CD8-positive, alpha-beta T cell (primary cell): ENCODE measurements at places on chromosomes 7 and 10. TPM values are rescaled to one million over a fixed set of nuclear protein-coding genes. Genes with fewer than 3 reads are reported as not detected.

The CHN2 gene
- 9.9 TPM for total RNA-seq

DNA sequence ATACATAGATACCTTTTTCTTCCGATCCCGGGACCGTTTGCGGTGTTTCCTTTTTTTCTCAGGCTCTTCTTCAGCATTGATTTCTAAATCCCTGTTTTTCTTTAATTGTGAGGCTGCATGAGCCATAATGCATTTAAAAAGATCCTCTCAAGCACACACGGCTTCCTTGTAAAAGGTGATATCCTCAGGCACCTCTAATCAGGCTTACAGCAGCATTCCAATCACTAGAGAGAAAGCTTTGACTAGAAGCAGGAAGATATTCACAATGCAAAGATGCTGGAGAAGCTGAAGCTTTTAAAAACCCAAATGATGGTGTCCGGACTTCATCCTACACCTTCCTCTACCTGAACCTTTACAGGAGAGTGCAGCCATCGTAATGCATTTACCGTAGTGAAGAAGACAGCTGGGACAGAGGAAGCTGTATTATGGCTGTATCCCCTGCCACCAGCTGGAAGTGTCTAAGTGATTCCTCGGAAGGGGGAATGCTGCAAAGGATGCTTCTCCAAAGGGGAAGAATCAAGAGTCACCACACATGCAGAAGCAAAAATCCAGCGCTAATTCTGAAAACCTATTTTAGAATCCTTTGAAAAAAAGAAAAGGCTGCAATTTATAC, at the start of gene ANK3:
ANK3 (minus strand) TSS at position 463 of the 613 bp plus-strand sequence; CDS start at position 126, 337 bp downstream.
- no peak for DNase-seq

DNA sequence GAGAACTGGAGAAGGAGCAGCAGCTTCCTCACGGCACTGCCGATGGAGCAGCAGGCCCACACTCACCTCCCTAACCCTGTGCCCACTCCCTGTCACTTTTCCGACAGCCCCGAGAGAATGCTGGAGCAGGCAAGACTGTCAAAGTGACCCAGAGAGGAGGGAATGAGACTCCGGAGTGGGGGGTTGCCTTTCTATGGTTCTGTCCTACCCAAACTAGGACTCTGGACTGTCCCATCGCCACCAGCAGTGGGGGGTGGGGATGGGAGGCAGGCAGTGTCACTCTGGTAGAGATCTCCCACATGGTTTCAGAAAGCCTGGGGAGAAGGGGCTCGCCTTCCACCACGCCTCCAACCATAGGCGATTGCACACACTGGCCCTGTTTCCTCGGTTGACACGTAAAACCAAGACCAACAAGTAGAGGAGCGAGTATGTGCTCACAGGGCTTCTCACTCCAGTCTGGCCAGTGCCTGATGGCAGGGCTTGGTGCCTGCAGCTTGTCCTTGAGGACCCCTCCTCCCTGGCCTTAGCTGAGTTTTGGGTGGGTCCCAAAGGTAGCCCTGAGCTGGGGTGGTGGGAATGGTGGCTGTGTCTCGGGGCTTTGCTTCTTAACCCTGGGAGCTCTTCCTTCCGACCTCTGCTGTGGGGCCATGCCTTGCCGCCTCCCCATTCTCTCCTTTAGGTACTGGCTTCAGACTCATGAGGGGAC, 148.5 kb downstream of the PTPN20 start:
- no peak for DNase-seq

DNA sequence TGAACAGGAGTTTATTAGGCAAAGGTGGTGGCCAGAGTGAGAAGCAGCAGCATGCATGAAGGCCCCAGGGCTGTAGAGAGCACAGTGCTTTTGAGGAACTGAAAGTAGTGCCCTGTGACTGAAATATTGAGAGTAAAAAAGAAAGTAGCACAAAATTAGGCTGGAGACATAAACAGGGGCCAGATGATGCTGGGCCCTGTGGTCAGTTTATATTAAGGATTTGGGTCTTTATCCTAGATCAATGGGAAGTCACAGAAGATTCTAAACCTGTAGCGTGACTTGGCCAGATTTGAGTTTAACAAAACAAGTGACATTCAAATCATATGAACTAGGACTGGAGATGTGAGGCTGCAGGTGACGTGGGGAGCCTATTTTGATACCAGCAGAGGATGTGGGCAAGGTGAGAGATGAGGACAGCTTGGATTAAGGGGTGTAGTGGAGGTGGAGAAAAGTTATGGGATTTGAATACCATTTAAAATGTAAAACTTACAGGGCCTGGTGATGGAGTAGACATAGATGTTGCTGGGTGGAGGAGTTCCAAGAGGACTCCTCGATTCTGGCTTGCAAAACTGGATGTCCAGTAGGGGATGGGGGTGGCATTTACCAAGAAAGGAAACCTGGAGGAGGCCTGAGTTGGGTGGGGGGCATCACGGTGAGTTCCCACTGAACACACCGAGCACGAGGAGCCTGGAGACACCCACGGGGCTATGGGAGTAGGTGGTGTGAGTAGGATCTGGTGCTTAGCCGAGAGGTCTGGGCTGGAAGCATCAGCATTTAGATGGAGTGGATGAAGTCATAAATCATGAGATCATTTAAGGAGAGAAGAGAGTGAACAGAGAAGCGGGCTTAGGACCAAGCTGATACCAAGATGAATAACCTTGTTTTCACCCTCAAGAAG, 52.8 kb downstream of the HHEX start:
- no peak for DNase-seq

GRCh38 chr10:34320265-34320664, 494.8 kb downstream of the PARD3 start:
- no peak for DNase-seq

DNA sequence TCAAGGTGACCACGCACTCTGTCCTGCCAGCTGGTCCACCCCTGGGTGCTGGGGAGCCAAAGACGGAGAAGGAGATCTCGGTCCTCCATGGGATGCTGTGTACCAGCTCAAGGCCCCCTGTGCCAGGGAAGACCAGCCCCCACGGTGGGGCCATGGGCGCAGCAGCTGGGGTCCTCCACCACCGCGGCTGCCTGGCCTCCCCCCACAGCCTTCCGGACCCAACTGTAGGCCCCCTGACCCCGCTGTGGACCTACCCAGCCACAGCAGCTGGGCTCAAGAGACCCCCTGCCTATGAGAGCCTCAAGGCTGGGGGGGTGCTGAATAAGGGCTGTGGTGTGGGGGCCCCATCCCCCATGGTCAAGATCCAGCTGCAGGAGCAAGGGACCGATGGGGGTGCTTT, 5.4 kb downstream of the NYAP1 start:
- no peak for DNase-seq

DNA sequence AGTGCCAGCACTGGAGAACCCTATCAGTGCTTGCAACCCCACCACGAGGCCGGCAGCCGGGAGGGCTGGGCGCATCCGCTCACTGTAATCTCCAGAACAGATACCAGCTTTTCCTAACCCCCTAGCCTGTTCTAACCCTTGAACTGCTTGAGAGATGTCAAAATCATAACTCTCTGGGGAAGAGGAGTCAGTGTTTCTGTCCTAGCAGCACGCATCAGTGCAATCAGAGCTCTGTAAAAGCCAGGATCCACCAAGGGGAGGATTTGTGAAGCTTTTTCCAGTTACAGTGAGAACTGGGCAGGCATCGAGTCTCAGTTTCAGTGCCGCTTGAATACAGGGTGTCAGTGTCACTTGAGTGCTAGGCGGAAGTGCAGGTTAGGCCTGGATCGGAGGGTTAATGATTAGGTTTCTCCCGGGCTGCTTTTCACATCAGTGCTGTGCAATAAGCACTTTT, 104.5 kb upstream of the INSYN2A start:
- no peak for DNase-seq

DNA sequence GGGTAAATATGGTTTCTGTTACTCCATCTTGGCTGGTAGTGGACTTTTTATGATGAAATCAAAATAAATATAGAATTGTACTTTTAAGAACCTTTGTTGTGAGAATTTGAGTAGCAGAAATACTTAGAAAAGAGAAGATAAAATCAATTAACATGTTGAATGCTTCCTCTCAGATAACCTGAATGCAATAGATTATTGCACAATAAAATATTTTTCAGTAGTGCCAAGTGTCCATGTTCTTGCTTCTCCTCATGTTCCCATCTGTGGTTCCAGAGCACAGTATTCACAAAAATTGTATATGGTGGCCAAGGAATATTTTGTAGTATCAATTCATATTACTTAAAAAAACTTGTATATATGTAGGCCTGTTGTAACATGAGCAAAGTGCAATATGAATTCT, 45.9 kb upstream of the IFRD1 start:
- DNase-seq: no peak

The CRYGN gene
- not detected for total RNA-seq

GRCh38 chr7:106572394-106573124, 88.4 kb downstream of the CCDC71L start:
- no peak for DNase-seq

DNA sequence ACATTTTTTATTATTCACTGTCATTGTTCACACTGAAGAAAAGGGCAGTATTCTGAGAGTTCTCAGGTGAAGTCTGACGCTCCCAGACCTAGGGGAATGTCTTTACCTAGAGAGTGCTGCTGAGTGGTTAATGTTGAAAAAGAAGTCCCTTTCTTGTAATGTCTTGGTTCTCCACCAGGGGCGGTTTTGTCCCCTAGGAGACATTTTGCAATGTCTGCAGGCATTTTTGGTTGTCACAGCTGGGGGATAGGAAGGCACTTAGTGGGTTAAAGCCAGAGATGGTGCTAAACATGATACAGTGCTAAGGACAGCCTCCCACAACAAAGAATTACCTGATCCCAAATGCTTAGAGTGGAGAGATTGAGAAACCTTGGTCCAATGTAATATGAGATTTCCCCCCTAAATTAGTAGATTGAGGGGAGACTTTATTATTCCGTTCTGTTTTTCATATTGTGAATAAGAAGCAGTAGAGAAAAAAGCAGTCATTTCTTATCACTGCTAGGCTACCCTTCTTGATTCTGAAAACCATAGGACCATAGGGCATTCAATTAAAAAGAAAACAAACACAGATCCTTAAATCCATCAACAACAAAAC, 13.1 kb downstream of the UMAD1 start:
- peak; percentile 14 for DNase-seq

GRCh38 chr10:75197066-75197465, 13.5 kb upstream of the VDAC2 start:
- DNase-seq: no peak

DNA sequence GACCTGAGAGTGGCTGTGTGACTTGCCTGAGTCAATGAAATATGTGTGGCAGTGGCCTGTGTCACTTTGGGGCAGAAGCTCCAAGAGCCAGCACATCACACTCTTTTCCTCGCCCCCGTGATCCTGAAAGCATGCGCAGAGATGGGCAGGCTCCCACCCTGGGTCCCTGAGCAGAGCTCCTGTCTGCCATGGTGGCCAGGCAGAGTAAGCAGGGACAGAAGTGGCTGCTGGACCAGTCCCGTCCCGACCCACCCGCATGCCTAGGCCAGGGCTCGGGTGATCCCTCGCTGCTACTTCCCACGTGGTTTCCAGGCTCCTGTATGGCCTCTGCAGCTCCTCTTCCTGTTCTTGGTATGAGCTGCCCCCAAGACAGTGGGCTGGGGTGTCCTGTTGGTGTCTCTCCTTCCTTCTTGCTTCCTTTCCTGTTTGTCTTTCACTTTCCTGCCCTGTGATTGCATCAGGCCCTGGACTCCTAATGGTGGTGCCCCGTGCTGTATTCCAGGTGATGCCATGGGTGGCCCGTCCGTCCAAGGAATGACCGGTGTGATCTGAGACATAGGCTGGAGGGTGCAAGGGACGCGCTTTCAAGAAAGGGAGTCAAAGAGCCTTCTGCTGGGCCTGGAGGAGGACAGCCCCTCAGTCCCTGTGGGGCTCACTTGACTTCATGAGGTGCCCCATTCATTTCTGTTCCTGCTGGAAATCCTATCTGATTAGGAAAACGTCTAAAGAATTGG, 71.4 kb upstream of the SHH start:
- DNase-seq: no peak

DNA sequence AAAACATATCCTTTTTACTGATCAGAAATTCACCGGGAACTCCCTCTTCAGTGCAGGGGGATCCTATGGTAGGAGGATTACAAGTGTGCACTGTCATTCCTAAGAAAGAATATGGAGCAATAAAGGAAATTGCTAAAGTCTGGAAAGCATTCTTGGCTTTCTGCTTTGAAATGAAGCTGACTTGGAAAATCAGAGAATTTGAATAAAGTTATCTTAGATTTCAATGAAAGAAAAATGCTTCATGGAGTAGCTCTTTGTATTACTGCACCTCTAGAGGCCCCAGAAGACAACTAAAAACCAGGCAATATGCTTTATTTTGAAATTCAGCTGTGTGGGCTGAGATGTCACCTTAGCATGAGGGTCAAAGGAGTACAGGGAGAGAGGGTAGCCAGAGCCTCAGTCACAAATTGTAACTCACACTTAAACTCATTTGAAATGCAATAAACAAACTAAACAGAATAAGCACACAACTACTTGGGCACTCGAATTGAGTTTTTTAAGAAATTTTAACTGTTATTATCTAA, 102.5 kb downstream of the IMMP2L start:
- DNase-seq: no peak

DNA sequence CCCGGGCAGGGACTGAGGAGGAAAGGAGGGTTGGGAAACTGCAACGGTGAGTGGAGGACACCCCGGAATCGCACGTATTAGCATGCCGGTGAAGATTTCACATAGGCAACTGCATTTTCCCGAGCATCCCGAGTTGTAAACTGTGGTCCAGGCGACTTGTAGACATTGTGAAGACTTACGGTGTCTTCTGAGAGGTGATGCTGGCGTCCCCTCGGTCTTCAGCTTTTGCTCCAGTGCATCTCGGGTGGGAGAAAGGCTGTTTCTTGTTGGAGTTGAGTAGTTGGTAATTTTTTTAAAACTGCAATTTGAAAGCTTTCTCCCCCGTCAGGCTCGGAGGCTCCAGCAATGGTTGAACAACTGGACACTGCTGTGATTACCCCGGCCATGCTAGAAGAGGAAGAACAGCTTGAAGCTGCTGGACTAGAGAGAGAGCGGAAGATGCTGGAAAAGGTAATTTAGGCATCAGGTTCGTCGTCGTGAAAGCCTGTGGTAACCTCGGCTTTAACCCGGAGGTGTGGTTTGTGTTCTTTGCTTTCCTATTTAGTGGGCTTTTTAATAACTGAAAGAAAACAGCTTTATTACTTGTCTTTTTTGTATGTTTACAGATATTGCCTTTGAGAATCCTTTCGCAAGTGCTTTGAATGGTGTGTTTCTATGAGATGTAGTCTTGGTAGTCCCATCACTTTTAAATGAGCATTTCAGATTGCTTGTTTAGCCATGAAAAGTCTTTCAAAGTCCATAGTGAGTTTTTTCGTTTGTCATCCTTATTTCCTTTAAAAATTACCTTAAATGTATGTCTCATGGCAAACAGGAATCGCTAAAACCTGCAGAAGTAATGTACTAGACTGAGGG, 687 bp downstream of the HELLS start:
- no peak for DNase-seq

DNA sequence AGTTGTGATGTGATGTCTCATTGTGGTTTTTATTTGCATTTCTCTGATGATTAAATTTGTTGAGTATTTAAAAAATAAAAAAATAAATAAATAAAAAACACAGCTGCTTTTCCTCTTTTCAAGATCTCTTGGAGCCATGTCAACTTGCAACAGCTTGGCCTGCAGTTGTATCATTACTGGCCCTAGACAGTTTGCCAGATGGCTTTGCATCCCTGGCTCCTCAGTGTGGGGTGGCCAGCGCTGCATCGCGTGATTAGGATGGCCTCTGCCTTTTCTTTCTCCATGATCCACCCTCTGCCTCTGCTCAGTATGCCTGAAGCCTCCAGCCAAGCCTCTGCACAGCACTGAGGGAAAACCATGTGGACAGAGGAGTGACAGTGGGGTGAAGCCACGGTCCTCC, 96.8 kb downstream of the PPP1R3C start:
- no peak for DNase-seq

The IKZF1 gene
- 248 TPM for total RNA-seq

- DNase-seq: no peak
Observed at GRCh38 chr7:151806952-151807775, 69.8 kb downstream of the PRKAG2 start.

GRCh38 chr10:62384057-62384446, 9.9 kb downstream of the ZNF365 start:
- peak; percentile 59 for DNase-seq
